ENCODE measurements at places on chromosomes 6 and 20.

DNA sequence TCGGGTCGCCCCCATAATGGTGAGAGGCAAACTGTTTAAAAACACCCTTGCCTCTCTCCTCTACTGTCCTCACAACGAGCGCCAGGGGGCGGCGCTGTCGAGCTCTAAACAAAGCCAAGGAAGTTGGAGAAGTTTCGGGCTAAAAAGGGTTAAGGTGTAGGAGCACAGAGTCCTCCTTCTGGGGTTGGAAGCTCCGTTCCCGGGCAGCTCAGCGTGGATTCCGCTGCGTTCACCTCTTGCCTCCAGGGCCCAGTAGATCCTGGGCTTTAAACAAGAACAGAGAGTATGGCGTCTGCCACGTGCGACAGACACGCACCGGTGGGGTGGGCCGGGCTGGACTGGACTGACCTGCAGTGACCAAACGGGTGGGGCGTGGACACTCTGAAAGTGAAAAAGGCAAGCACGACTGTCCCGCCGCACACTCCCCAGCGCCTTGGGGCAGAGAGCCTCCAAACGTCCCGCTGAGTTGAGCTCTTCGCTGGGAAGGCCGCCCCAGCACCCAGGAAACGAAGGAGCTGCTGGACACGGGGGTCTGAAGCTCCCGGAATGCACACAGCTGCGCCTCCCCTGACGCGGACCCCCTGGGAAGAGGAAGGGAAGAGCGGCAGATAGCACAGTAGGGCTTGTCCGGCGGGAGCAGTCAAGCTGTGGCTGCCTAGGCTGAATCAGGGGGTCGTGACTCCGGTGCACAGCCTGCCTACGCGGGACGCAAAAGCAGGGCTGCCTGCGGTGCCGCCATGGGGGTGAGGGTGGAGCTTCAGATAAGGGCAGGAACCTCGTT, 1.6 kb upstream of the THBD start:
- DNase-seq, result no peak

DNA sequence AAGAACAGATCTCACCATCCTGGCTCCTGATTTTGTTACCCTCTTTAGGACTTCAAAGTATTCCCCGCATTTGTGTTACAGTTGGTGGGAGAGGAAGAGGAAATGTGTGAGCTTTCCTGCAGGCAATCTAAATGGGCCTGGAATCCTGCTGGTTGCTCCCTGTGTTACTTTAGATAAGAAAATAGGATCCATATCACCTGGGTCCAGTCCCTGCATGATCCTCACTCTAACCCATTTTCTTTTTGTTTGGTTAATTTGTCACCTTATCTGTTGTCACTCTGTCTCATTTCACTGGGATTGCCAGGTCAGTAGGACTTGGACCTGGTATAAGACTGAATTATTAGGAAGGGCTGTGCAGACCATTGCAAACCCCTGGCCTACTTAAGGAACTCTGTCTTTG, 175.9 kb upstream of the GJE1 start:
- DNase-seq, result no peak

GRCh38 chr20:38889792-38890496, 36.3 kb upstream of the FAM83D start:
- peak; percentile 94 for DNase-seq

- no peak for DNase-seq
Measured at GRCh38 chr6:119552021-119552420, 202.5 kb upstream of the MAN1A1 start.

GRCh38 chr6:8054276-8054675, 9.9 kb downstream of the BLOC1S5 start:
- DNase-seq, result no peak

DNA sequence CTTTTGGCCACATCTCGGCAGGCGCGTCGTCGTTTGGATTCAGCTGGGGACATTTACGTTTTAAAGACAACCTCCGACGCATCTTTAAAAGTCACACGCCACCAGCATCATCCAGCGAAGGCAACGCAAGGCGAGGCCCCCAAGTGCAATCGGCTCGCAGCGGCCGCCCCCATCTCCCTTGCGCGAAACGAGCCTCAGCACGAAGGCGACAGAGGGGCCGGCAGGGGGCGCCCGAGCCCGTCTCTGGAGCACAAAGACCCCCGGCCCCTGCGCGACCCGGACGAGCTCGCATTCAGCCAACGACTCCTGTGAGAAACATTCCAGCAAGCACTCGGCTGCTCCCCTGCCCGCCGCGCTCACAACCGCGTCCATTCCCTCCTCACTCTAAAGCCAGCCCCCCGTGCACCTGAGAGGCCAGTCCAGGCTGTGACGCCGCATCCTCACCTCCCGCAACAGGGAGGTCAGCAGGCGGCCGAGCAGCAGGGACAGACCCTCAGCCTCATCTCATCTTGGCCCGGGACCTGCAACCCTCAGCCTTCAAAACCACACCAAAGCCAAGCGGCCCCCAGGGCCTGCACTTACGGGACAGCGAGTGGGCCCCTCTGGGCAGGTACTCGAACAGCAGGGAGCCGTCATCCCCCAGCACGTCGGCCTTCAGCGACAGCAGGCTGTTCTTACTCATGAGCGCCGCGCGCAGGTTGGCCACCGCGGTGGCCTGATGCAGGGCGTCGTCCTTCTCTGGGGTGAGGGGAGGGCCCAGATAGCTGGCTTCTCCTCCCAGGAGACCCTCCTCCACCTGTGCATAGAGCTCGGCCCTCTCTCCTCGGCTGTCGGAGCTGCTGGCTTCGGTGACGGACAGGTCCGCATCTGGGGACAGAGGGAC, 35.8 kb downstream of the SLC2A4RG start:
- DNase-seq, result no peak

- peak; percentile 38 for DNase-seq
Measured at GRCh38 chr6:132298344-132298949, 102.8 kb downstream of the MOXD1 start.

GRCh38 chr20:7029019-7029418, 261.5 kb downstream of the BMP2 start:
- no peak for DNase-seq

DNA sequence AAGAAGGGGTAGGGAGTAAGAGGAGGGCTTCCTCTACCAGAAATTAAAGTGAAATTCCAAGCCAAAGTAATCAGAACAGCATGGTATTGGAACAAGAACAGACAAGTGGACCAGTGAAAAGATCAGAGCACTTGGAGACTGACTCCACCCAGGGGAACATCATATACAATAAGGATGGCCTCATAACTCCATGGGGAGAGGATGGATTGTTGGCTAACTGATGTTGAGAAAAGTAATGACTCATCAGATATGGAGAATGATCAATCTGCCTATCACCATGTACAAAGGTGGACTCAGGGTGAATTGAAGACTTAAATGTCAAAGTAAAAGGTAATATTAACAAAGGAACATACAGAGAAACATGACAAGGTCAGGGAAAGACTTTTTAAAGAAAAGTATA, 12.8 kb downstream of the SLC22A3 start:
- DNase-seq, result no peak

Measured in hippocampal formation (tissue), 2 donors.